Left lung (tissue), 14 donors: ENCODE measurements at places on chromosomes 13 and 19. TPM values are rescaled to one million over a fixed set of nuclear protein-coding genes. Genes with fewer than 3 reads are reported as not detected.

GRCh38 chr13:33758113-33758512 lies 59.8 kb upstream of the RFC3 start:
- no peaks in the 10 kb centered on the region for H3K27me3 ChIP-seq
- no peaks in the 10 kb centered on the region for H3K4me1 ChIP-seq
- no peaks in the 10 kb centered on the region for H3K36me3 ChIP-seq

Gene CEACAM19
- 4.1 TPM for total RNA-seq

Gene GPR42
- total RNA-seq: not detected

DNA sequence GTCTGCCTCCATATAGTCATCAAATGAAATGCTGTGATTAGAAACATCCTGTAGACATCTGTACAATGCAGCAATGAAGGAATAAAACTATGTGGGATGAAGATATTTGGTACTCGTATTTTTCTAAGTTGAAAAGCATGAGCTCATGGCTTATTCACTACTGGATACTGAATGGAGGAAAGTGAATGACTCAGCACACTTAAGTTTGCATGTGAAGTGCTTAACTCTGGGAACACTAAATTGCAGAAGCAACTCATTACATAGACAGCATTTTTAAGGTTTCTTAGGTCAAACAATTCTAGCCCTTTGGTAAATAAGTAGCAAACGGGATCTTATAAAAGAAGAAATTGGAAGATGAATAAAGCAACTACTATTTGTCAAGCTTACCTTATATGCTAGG lies 429.0 kb upstream of the MIR17HG start:
- H3K27ac ChIP-seq: no peak overlapping the region
- H3K27me3 ChIP-seq: no peaks in the 10 kb centered on the region
- no peak overlapping the region for H3K4me3 ChIP-seq
- DNase-seq: no peak
- no peaks in the 10 kb centered on the region for H3K4me1 ChIP-seq

DNA sequence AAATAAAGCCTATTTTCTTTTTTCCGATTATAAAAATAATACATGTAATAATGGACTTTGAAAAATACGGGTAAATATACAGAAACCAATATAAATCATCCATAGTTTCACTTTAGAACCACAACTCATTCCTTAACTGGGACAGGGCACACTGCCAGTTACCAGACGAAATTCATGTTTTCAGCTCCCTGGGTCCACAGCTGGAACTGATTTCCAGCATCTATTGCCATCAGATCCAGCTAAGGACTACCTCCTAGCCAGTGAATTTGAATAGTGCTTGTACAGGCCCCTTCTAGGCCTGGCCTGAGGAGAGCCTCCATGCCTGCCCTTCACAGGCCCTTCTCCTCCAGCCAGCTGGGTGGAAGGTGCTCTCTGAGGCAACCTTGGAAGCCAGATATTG lies 30.0 kb upstream of the ATP12A start:
- H3K36me3 ChIP-seq: no peaks in the 10 kb centered on the region
- no peaks in the 10 kb centered on the region for H3K27me3 ChIP-seq
- no peak overlapping the region for H3K27ac ChIP-seq
- no peaks in the 10 kb centered on the region for H3K4me1 ChIP-seq
- no peak for DNase-seq
- no peak overlapping the region for H3K4me3 ChIP-seq
